Stimulated activated CD4-positive, alpha-beta T cell treated with anti-CD3 and anti-CD28 coated beads, Interleukin-12 subunit alpha, Interleukin-12 subunit beta, amount 100 ng/mL, for 24 hours (primary cell): ENCODE measurements at places on chromosomes 11 and 22.

DNA sequence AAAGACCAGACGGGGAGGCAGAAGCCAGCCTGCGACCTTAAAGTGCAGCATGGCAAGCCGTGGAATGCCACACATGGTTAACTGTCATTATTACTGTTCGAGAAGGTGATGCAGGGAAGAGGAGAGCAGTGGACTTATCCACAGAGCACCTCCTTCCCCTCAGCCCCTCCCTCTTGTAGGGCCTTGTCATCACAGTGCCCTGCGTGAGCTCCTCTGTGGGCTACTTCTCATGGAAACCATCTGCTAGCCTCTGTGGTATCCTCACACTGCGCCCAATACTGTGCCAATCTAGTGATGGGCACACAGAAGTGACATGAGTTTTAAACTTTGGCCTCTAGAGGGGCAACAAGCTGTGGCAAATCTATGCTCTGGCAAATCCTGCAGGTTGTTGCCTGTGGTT is 18.2 kb upstream of the CCDC134 start:
- DNase-seq = no peak

DNA sequence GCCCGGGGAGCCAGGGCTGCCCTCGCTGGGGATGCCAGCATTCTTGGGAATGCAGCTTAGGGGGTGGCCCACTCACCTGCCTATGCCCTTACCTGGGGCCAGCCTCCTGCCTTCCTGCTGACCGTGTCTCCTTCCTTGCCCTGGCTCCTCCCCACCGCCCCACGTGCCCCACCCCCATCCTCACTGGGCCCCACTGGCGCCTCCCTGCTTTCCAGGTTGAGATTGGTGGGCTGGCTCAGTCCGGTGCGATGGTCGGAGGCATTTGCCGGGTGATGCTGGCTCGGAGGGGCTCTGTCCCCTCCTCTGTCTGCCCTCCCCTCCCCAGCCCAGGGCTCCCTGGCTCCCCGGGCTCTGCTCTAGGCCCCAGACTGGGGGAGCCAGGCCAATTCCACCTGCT is 34.1 kb upstream of the GRAMD4 start:
- DNase-seq = no peak

GRCh38 chr11:63478896-63479295 is 12.1 kb downstream of the PLAAT5 start:
- DNase-seq = no peak

DNA sequence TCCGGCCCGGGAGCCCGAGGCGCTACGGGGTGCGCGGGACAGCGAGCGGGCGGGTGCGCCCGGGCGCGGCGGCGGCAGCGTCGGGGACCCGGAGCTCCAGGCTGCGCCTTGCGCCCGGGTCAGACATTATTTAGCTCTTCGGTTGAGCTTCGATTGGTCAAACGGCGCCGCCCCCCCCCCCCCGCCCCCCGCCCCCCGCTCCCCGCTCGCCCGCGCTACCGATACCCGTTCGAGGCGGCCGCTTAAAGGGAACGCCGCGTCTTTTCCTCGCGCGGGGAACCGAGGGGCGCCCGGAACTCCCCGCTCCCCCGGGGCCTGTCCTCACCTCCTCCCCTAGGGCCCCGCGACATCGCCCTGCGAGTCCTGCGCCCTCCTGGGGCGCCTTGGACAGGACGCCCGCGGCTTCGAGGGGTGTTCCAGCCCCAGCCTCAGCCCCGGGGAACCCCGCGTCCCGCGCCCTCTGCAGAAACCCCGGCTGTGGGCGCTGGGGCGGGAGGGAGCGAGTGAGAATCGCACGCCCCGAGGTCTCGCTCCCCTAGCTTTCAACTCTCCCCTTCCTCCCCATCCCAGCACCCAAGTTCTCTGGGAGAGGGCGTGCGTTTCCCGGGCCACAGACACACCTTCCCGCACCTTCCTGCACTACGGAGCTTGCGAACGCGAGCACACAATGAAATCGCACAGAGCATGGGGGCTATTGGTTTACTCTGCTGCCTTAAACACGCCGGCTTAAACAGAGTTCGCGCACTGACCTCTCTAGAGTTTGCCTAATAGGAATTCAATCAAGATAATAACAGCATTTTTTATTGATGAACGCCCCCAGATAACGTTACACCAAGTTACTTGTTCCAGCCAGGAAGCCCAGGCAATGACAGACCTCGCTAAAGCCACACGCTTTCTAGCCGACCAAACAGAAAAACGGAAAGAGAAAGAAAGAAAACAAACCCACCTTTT is at the start of gene BDNF:
BDNF (minus strand) TSS at position 105 of the 951 bp plus-strand sequence. CDS start 41,891 bp downstream, outside the sequence.
- DNase-seq = no peak

GRCh38 chr22:22935546-22936157 is 48.0 kb downstream of the IGLL5 start:
- DNase-seq = no peak

- peak; percentile 10 for DNase-seq
Measured at GRCh38 chr22:25564979-25565677, 653 bp downstream of the GRK3 start.

- DNase-seq = peak; percentile 20
Measured at GRCh38 chr11:10858439-10859325, 829 bp upstream of the ZBED5 start.

DNA sequence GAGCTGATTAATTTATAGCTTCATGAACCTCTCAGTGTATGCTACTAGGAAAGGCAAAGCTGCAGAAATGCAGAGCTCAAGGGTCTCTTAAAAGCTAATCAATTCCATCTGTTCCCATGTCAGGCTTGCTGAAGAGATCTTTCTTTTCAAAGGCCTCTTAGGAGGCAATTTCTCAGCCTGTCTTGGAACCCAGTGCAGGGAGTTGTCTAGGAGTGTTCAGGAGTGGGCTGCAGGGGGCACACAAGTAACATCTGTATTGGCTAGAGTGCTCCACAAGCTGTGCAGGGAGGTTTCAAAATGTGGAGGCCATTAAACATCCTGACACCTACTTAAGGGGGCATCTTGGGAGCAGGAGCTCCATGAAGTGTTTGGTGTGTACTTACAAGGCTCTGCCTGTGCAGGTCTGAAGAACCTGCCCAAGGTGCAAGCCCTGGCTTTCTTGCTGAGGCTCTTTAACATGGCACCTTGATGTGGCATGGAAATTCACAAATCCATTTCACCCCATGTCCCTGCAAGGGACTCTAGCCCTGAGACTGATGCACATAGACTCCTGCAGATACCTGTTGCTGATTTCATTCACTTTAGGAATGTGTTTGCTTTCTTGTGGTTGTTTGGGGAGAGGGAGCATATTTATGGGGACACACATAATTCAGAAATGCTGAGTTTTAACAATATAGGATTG is 134.7 kb downstream of the ME3 start:
- no peak for DNase-seq

DNA sequence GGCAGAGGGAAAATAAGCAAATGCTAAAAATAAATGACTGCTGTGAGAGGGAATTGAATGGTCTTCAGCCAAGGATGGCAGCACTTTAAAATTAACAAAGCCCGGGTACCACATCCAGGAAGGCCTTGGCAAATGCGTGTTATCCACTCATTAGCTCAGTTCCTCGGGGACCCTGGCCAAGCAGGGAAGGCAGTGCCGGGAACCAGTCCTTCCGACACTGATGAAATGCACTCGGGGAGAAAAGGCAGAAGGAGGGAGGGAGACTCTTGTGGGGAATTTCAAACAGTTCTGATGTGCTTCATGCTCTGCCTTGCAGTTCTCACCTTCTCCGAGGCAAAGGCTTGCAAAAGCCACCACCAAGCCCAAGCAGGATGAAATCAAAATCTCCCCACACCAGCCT is 38.3 kb downstream of the CLPB start:
- DNase-seq = no peak

DNA sequence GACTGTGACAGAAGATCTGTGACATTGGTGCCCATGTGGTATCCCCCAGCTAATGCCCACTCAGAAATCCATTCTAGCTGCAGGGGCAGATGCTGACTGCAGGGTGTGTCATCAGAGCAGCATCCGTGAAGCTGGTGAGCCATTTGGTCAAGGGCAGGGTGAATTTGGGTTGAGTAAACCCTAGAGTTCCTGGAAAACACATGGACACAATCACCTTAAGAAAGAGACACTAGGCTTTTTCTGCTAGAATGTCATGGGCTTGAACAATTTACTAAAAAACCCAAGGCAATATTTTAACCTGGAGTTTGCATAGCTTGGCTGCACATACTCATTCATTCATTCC is 100.0 kb downstream of the ADAMTS15 start:
- DNase-seq = no peak

DNA sequence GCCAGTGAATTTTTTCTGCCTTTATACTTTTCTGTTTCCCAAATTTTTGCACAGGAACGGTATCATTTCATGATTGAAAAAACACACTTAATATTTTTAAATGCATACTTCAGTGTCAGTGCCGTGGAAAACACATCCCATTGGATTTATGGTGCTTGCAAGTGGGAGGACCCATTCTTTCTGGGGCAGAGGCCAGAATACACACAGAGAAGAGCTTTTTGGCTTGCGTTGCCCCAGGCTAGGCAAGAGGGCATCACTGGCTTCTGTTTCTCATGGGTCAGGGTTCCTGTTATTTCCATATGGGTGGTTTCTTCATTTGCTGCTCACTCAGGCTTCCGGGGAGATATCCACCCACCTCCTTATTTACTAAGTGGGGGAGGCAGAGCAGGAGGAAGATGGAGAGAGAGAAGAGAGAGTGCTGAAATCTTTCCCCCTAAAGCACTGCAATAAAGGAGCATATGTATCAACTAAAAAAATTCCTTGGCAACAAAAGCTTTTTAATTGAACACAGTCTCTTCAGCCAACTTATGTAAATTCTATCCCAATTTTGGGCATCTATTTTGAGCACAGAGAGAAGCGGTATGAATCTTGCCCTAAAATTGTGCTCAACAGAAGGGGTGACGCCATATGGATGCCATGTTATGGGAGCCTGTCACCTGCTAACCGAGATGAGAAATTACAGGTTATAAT is 66.0 kb upstream of the KIRREL3 start:
- DNase-seq = no peak

DNA sequence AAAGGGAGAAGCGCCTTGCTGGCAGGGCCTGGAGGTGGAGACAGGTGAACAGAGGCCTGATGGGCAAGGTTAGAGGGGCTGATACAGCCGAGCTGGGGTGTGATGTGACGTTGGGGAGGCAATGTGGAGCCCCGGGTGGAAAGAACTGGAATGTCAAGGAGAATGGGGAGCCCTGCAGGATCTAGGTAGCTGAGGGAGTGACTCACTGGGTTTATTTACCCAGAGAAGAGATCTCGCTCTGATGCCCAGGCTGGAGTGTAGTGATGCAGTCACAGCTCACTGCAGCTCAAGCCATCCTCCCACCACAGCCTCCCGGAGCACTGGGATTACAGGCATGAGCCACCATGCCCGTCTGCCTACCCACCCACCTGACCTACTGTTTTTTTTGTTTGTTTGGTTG is 1.9 kb upstream of the CYB5R3 start:
- DNase-seq = no peak

GRCh38 chr11:109729761-109730160 is 307.8 kb downstream of the C11orf87 start:
- DNase-seq = no peak

DNA sequence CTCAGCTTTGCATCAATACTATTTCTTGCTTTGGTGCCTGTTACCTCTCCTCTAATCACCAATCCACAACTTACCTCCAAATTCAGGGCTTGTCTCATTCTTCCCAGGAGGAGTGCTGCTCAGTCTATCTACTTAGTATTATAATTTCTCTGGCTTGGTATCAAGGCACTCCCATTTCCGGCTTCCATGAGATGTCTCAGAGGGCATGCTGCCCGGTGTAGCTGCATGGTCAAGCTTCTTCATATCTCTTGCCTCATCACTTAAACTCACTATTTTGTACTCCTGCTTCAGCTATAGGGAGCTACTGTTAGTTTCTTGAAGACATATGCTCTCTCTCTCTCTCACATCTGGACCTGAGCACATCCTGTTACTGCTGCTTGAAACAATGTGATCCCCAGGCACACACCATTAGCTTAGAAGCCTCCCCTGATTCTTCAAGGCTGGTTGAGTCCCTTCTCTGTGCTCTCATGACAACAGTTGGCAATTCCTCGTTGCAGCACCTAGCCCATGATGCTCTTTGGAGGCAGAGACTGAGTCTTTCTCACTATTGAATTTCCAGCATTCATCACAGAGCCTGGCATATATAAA is 182.8 kb upstream of the SYN3 start:
- DNase-seq = no peak

DNA sequence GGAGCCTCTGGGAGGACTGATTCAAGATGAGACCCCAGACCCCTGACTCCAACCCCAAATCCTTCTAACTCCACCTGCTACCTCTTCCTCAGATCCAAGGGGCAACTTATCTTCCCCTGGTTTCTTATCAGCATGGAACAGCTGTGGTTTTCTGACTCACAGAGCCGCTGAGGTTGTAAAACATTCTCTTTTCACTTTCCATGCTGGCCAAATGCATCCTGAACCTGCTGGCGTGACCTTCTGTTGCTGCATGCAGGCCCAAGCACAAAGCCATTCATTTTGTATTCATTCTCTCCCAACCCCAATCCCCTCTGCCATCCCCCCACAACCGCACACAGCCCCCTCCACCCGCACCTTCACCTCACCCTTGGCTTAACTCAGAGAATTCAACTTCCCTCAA is 70.3 kb downstream of the SEZ6L start:
- DNase-seq = no peak

- DNase-seq = no peak
Measured at GRCh38 chr11:12706545-12707499, 32.6 kb downstream of the TEAD1 start.

DNA sequence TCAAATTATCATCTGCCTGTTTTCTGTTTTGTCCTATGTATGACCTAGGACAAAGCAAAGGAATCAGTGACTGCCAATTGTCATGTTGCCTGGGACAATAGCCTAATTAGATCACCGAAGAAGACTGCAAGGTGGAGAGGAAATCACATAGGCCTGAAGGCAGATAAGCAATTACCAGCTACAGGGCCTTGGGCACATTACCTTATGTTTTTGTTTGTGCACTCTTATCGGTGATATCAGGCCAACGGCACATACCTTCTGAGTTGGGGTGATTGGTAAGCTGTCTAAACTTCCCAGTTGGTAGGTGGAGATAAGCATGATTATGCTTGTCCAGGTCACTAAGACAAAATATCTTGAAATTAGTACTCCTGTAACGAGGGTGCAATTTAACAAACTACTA is 58.1 kb upstream of the FAM181B start:
- DNase-seq = no peak

- DNase-seq = no peak
Measured at GRCh38 chr11:104957280-104957679, 11.1 kb downstream of the CASP4 start.

- DNase-seq = no peak
Measured at GRCh38 chr11:35010654-35011053, 94.2 kb downstream of the PDHX start.

- no peak for DNase-seq
Measured at GRCh38 chr11:122232985-122233384, 117.0 kb upstream of the BLID start.

DNA sequence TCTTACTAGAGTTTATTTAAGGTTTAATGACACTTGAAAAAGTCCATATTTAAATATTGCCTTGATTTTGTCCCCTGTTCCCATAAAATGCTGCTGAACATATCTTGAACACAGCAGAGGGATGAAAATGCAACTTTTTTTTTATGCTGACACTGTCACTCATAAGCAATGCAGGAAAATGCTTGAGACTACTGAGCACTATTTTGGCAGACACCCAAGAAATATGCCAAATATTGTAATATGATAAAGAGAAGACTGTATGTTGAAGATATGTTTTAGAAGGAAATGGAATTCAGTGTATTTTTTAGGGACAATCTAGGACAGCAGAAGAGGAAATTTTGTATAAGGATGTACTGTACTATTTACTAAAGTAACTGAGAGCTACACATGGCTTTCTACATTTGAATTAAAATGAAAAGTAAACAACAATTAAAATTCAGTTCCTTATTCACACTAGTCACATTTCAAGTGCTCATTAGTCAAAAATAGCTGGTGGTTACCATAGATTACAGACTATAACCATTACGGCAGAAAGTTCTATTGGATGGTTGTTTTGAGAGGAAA is 58.6 kb downstream of the LRRC4C start:
- DNase-seq = no peak

GRCh38 chr11:44094260-44094868 is 1.1 kb upstream of the EXT2 start:
- peak; percentile 76 for DNase-seq
